Endothelial cell of umbilical vein (primary cell): ENCODE measurements at places on chromosomes 1 and 21. TPM values are rescaled to one million over a fixed set of nuclear protein-coding genes. Genes with fewer than 3 reads are reported as not detected.

DNA sequence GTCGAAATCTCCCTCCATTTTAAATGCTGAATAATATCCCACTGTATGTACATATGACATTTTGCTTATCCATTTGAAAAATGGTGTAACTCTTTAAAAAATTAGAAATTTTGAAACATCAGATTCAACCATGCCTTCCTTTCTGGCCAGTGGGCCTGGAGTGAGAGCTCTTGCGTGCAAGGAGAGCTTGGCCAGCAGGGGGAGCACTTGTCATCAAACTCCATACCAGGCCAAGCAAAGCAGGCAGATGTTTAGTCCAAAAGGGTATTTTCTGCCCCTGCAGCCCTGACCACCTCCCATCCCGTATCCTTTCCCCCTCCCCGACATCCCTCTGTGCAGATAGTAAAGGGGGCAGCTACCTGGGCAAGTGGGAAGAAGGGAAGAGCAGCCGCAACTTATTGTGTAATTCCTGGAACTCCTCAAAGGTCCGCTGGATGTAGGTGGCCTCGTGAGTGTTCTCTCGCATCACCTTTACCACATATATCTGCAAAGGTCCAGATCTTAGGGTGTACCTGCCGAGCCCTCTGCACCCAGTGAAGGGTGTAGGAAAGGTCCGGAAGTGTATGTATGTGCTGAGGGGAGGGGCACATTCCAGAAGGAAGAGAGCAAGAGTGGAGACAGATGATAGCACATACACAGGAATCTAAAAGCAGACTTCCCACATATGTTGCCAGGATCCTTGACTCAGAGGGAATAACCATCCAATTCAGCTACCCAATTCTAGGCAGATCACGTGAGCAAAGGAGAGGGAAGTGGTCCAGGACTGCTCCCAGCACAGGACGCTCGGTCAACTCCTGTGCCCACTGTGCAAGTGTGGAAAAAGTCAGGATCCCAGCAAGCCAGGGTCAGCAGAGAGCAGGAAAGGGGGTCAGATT lies 19.9 kb upstream of the PPP1R15B start:
- no peak overlapping the region for H3K4me3 ChIP-seq
- no peak overlapping the region for H3K27ac ChIP-seq
- no peaks in the 10 kb centered on the region for H3K27me3 ChIP-seq
- H3K4me1 ChIP-seq: peaks cover 12% of the 10 kb centered on the region
- peaks cover 6% of the 10 kb centered on the region for H3K36me3 ChIP-seq

GRCh38 chr1:223223091-223223995 lies 80.3 kb upstream of the TLR5 start:
- H3K4me1 ChIP-seq: no peaks in the 10 kb centered on the region
- DNase-seq: no peak
- no peaks in the 10 kb centered on the region for H3K27me3 ChIP-seq
- H3K36me3 ChIP-seq: no peaks in the 10 kb centered on the region

DNA sequence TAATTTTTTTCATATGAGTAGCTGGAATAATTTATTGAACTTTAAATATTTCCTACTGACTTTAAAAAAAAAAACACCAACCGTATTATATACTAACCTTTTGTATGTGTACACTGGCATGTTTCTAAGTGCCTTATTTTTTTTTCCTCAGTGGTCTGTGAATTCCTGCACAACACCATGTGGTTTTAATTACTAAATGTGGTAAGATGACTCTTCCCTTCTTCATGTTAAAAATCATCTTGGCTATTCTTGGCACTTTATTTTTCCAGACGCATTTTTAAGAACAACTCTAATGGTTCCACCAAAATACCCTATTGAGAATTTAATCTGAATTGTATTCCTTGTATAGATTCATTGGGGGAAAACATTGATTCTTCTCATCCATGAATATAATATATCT lies 28.4 kb downstream of the PPP2R5A start:
- H3K4me3 ChIP-seq: no peak overlapping the region
- H3K27me3 ChIP-seq: no peaks in the 10 kb centered on the region
- H3K27ac ChIP-seq: no peak overlapping the region
- no peaks in the 10 kb centered on the region for H3K36me3 ChIP-seq

GRCh38 chr1:157725221-157725577 lies 24.6 kb upstream of the FCRL3 start:
- DNase-seq: no peak
- no peak overlapping the region for H3K4me3 ChIP-seq
- no peaks in the 10 kb centered on the region for H3K27me3 ChIP-seq
- H3K36me3 ChIP-seq: no peaks in the 10 kb centered on the region

GRCh38 chr1:14926818-14927575 lies 226.6 kb upstream of the TMEM51 start:
- H3K36me3 ChIP-seq: no peaks in the 10 kb centered on the region
- no peak for DNase-seq
- peaks cover 14% of the 10 kb centered on the region for H3K27me3 ChIP-seq
- peaks cover 5% of the 10 kb centered on the region for H3K4me1 ChIP-seq
- H3K4me3 ChIP-seq: no peak overlapping the region

DNA sequence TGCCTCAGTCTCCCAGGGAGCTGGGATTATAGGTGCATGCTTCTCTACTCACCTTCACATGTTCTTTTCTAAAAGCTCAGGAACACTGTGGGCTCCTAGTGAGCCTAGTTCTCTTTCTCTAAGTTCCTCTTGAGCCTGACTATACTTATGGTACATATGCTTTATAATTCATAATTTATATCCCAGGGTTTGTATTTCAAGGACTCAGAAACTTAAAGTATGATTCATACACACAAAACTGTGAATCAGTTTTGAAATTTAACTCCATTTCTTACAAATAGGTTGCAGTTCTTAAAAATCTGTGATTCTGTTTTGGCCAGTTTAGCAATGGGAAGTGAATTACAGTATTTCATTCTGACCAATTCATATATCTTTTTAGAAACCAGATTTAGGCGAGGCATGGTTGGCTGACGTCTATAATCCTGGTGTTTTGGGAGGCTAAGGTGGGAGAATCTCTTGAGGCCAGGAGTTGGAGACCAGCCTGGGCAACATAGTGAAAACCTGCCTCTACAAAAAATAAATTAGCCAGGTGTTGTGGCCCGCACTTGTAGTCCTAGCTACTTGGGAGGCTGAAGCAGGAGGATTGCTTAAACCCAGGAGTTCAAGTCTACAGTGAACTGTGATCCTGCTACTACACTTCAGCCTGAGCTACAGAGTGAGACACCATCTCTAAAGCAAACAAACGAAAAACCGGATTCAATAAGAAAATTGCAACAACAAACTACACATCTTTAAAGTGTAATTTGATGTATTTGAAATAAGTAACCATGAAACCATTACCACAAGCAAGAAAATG lies 15.6 kb downstream of the RASAL2 start:
- DNase-seq: no peak
- H3K36me3 ChIP-seq: no peaks in the 10 kb centered on the region
- H3K4me3 ChIP-seq: no peak overlapping the region
- no peaks in the 10 kb centered on the region for H3K27me3 ChIP-seq

- no peaks in the 10 kb centered on the region for H3K27me3 ChIP-seq
- H3K4me1 ChIP-seq: no peaks in the 10 kb centered on the region
Measured at GRCh38 chr1:107514841-107515240, 374.0 kb downstream of the NTNG1 start.

GRCh38 chr1:246069581-246069980 lies 437.5 kb downstream of the SMYD3 start:
- H3K27ac ChIP-seq: no peak overlapping the region

DNA sequence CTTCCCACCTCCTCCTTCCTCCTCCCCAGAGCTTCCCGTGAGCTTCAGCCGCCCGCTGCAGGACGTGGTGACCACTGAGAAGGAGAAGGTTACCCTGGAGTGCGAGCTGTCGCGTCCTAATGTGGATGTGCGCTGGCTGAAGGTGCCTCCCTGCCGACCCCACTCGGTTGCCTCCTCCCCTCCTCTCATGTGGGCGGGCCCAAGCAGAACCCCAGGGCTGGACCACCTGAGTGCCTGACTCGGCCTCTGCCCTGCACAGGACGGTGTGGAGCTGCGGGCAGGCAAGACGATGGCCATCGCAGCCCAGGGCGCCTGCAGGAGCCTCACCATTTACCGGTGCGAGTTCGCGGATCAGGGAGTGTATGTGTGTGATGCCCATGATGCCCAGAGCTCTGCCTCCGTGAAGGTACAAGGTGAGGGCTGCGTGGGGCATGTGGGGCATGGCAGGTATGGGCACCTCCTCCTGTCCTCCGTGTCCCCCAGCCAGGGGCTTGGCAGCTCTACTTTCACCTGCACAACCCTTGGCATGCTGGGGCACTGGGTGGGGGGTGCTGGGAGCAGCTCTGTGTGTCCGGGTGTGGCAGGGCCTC lies 69.2 kb downstream of the OBSCN start:
- no peaks in the 10 kb centered on the region for H3K27me3 ChIP-seq
- no peak overlapping the region for H3K27ac ChIP-seq
- H3K36me3 ChIP-seq: no peaks in the 10 kb centered on the region
- peaks cover 2% of the 10 kb centered on the region for H3K4me1 ChIP-seq
- no peak for DNase-seq
- no peak overlapping the region for H3K4me3 ChIP-seq

- H3K27ac ChIP-seq: no peak overlapping the region
- H3K4me1 ChIP-seq: no peaks in the 10 kb centered on the region
- H3K4me3 ChIP-seq: no peak overlapping the region
- H3K27me3 ChIP-seq: no peaks in the 10 kb centered on the region
- DNase-seq: no peak
Measured at GRCh38 chr1:14712136-14712535, 113.7 kb downstream of the KAZN start.

DNA sequence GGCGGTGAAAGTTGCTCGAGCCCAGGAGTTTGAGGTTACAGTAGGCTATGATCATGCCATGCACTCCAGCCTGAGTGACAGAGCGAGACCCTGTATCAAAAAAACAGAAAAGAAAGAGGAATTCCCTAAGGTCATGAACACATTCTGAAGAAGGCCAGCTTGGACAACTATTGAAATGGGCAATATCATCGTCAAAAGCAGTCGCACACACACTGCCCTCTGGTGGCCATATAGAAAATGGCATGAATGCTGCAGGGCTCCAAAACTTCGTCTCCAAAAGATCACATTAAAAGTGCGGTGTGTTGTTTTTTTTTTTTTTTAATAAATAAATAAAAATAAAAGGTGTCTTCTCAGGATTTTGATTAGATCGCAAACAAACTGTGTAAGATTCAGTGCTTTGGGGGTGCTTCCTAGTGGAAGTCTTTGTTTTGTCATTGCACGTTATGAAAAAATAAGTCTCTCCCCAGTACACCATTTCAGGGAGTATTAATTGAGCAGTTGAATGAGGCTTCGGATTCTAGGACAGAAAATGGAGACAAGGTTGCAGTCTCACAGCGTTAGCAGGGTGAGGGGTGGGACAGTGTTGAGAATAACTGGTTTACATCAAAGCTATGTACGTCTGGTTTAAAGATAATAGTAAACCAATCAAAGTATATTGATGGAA lies 87.5 kb upstream of the FMN2 start:
- H3K36me3 ChIP-seq: no peaks in the 10 kb centered on the region
- H3K27ac ChIP-seq: no peak overlapping the region
- H3K4me1 ChIP-seq: no peaks in the 10 kb centered on the region

- H3K27me3 ChIP-seq: no peaks in the 10 kb centered on the region
- no peak overlapping the region for H3K27ac ChIP-seq
Measured at GRCh38 chr1:229388897-229389580, 44.9 kb downstream of the ACTA1 start.

DNA sequence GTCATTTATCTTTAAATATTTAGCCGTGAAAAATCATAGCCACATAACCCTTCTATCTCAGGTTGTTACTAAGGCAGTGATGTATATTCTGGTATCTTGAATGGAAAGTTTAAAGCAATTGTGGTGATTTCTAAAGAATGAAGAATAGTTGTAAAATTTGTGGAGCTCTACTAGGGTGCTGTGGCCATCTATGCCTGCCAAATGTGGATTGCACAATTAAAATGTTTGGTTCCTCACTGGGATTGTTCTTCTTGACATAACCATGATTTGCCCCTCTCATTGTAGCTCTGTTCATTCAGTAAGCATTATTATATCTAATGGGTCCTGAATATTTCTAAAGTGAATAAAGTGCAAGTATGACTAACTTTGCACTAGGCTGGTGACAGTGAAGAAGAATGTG lies 50.1 kb downstream of the AK4 start:
- no peak overlapping the region for H3K27ac ChIP-seq
- H3K36me3 ChIP-seq: no peaks in the 10 kb centered on the region
- H3K27me3 ChIP-seq: no peaks in the 10 kb centered on the region
- no peak overlapping the region for H3K4me3 ChIP-seq
- H3K4me1 ChIP-seq: no peaks in the 10 kb centered on the region
- no peak for DNase-seq

GRCh38 chr1:55445416-55445815 lies 230.3 kb upstream of the USP24 start:
- no peak overlapping the region for H3K27ac ChIP-seq
- H3K36me3 ChIP-seq: no peaks in the 10 kb centered on the region
- H3K4me1 ChIP-seq: peaks cover 28% of the 10 kb centered on the region

DNA sequence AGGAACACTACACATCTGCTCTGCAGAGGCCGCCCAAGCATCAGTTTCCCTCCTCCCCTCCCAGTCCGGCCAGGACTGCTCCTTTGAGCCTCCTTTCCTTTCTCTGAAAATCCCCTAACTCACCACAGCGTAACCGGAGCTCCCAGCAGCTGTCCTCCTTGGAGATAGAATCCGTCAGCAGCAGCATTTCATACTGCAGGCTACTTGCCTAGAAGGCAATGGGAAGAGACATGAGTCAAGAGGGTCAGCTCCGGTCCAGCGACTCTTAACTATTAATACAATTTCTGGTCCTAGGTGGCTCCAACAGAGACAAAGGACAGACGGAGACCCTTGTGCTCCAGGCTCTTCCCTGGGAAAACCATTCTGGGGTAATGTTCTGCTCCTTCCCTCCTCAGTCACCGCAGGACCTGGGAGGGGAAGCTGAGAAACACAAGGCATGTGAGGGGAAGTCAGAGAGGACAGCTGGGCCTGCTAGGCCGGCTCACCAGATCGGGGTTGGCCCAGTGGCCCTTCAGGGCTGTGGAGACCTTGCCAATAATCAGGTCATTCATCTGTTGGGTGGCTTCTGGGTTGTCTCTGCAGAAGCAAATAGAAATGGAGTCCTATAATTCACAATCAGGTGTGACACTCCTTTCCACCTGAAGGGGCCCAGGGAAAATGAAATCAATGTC lies 99.7 kb downstream of the UBR4 start:
- H3K36me3 ChIP-seq: peaks cover 29% of the 10 kb centered on the region
- H3K4me1 ChIP-seq: no peaks in the 10 kb centered on the region

SH2D1B gene
- total RNA-seq: not detected in 2 replicates

LCE1B gene
- not detected in 2 replicates for total RNA-seq

PADI3 gene
- not detected in 2 replicates for total RNA-seq

FCRL6 gene
- total RNA-seq: not detected in 2 replicates

CAMK2N1 gene
- 11.9 and 18.3 TPM in 2 replicates for total RNA-seq

LORICRIN gene
- total RNA-seq: not detected in 2 replicates

S100A9 gene
- not detected in 2 replicates for total RNA-seq

MIXL1 gene
- total RNA-seq: 1.2 TPM in 2 replicates

CRYAA gene
- total RNA-seq: not detected in 2 replicates
